ENCODE measurements at places on chromosomes 5 and 9. TPM values are rescaled to one million over a fixed set of nuclear protein-coding genes. Genes with fewer than 3 reads are reported as not detected.
A peak's percentile ranks its signal among the peaks of the same experiment; 100 is the strongest.

- DNase-seq: no peak
These were observed at the start of gene EPB41L4A for GRCh38 chr5:112419164-112419985. Gene EPB41L4A (minus strand): TSS chr5:112419277. CDS start chr5:112419039, 238 bp downstream.

DNA sequence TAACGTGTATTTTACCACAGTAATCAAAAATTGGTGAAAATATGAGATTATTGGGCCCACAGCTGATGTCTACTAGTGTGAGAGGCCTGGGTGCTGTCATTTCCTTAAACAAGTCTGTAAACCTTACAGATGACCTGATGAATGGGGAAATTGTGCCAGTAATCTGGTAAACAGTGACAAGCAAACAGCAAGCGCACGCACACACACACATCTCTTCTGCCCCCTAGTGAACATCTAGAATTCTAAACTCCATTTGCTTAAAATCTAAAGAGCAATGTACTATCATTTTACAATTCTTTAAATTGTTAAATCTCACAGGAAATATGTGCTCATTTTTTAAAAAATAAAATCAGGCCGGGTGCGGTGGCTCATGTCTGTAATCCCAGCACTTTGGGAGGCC lies 7.5 kb upstream of the RAPGEF1 start:
- DNase-seq: no peak

DNA sequence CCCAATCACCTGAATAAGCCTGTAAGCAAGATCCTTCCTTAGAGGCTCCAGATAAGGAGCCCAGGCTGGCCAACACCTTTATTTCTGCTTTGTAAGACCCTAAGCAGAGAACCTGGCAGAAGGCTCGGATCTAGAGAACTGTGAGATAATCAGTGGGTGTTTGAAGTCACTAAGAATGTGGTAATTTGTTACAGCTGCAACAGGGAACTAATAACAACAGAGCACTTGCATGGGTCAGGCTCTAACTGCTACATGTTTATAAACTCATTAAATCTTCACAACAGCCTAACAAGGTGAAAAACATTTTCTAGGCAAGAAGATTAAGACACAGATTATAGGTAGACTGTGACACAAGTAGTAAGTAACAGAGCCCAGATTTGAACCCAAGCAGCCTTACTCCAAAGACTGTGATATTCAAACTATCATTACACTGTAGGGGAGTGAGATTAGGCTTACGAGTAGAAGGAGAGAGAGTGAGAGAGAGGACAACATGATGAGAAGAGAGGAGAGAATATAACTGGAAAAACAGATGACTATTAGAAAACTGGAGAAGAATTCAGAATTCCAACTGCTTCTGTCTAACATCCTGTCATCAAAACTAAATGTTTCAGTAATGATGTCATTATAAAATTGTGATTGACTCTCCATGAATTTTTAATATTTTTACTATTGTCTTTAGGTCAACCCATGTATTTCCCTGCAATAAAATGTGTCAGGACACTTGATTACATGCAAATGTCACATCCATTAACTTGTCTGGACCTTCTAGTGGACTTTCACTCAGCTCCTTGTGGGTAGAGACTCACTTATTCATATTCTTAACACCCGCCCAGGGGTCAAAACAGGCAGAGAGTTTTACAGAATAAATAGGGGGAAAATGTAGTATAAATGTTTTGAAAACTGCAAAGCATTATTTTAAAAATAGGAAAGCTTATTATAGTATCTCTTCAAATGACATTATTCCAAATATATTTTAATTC lies 290.9 kb upstream of the RGMB start:
- no peak for DNase-seq

GRCh38 chr9:93585259-93585658 lies 8.9 kb downstream of the PHF2 start:
- no peak for DNase-seq

LIFR gene
- total RNA-seq: 0.45 TPM

GRCh38 chr9:38284588-38285051 lies 107.9 kb upstream of the ALDH1B1 start:
- DNase-seq: no peak

LAMC3 gene
- total RNA-seq: 1.7 TPM

FYB1 gene
- total RNA-seq: 497 TPM

ALDH7A1 gene
- total RNA-seq: 2.1 TPM

- DNase-seq: no peak
These were observed 13.9 kb upstream of the SELENOP start for GRCh38 chr5:42825422-42826148.

- peak; percentile 55 for DNase-seq
These were observed 460 bp downstream of the DMRTA1 start for GRCh38 chr9:22446950-22447617.

PDGFRB gene
- not detected for total RNA-seq

- no peak for DNase-seq
These were observed 11.1 kb downstream of the TRIM14 start for GRCh38 chr9:98107926-98108325.

DNA sequence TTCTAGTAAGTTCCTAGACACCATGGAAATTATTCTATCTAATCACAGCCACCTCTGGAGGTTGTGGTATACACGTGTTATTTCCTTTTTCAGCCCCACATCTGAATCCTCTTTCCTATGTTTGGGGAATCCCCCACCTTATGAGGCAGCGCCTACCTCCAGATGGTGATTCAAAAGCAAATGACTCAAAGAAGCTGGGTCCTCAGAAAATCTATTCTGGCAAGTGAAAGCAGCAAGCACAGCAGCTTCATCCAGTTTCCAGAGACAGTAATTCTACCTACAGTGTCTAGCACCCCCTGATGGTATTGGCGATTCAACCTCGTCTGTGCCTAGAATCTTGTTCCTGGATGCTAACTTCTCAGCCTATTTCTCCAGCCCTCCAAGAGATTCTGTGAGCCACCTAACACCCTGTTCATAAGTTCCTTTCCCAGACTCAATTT lies 43.0 kb downstream of the STRBP start:
- peak; percentile 10 for DNase-seq

CARD9 gene
- 0.64 TPM for total RNA-seq

SLC24A2 gene
- not detected for total RNA-seq

MSMP gene
- not detected for total RNA-seq

DNA sequence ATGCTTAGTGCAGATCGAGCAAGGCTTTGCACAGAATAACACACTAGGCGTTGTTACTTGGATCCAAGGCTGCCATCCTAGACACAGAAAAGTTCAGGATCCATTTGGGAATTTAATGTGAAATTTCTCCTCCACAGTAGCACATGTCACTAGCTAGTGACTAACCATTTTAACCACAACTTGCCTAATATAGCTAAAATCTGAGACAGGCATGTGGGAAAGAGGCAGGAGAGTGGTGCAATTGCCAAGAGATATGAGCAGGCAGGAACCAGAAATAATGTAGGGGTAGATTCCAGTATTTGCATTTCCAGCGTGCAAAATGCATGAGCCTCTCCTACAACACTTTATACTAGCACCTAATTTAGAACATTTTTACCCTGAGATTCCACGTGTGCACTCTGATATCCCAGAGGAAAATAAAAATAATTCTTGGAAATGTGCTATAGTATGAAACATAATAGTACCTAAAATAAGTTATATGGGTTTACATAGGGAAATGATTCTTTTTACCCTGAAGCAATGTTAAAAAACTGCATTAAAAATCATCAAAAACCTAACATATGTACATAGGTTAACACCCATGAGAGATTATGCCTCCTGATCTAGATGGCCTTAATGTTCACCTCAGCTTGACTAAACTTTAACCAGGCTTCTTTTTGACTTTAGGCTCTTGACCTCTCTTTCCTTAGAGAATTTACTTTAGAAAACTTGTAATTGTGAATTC lies 1230.6 kb upstream of the NUDT12 start:
- no peak for DNase-seq

SPATA31C1 gene
- not detected for total RNA-seq

SPDL1 gene
- total RNA-seq: 4.3 TPM

DOLK gene
- 7.8 TPM for total RNA-seq

DNA sequence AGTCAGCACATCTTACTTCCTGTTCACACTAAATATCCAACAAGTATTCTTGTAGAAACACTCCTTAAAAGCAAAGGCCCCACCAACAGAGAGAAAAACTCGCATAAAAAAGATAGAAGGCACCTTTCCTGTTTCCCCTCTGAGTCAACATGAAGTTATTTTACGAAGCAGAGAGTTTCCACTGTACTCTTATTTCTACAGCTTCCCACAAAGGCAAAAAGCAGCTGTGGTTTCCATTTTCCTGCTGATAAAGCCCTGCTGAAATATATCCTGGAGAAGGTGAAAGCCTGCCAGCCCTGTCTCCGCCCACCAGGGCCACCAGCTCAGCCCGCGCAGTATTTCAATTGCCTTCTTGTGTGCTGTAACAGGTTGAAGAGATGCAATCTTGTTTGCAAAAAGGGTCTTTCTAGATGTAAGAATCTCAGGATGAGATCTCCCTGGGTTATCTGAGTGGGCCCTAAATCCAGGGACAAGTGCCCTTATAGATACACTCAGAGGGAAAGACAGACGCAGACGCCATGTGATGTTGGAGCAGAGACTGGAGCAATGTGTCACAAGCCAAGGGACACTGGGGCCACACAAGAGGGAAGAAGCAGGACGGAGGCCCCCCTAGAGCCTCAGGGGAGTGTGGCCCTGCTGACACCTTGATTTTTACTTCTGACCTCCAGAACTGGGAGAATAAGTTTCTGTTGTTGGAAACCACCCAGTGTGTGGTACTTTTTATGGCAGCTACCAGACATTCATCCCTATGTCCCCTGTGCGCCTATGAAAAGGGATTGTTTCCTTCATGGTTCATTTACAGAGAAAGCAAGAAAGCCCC lies 19.9 kb downstream of the SEMA4D start:
- DNase-seq: no peak

DNA sequence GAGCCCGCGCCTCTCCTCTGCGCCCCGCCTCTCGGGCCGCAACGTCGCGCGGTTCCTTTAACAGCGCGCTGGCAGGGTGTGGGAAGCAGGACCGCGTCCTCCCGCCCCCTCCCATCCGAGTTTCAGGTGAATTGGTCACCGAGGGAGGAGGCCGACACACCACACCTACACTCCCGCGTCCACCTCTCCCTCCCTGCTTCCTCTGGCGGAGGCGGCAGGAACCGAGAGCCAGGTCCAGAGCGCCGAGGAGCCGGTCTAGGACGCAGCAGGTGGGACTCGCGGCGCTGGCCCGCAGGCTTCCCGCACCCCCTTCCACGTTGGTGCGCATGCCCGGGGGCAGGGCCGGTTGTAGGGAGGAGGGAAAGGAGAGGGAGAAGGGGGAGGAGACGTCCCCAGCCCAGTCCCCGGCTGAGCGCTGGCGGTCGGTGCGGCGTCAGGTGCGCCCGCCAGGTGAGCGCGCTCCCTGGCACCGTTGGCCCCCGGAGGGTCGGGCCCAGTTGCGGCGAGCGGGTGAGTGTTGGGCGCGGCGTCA lies at the start of gene OCLN:
TSS of gene OCLN (plus strand) at position 400 of the 532 bp plus-strand sequence. CDS start 11,455 bp downstream, outside the sequence.
- no peak for DNase-seq

- no peak for DNase-seq
These were observed 12.5 kb downstream of the TRIM7 start for GRCh38 chr5:181192337-181193046.

- DNase-seq: no peak
These were observed 12.1 kb upstream of the PTAR1 start for GRCh38 chr9:69771775-69772418.

KDM4C gene
- total RNA-seq: 60.1 TPM

DNA sequence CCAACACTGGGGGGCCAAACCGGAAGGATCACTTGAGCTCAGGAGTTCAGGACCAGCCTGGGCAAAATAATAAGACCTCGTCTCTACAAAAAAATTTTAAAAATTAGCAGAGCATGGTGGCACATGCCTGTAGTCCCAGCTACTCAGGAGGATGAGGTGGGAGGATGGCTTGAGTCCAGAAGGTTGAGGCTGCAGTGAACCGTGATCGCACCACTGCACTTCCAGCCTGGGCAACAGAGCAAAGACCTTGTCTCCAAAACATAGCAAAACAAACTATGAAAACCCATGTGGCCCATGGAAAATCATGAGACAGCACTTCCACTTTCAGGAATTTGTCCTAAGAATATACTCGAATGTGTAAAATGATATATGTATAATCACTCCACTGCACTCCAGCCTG lies 6.1 kb downstream of the SETX start:
- DNase-seq: no peak

DNA sequence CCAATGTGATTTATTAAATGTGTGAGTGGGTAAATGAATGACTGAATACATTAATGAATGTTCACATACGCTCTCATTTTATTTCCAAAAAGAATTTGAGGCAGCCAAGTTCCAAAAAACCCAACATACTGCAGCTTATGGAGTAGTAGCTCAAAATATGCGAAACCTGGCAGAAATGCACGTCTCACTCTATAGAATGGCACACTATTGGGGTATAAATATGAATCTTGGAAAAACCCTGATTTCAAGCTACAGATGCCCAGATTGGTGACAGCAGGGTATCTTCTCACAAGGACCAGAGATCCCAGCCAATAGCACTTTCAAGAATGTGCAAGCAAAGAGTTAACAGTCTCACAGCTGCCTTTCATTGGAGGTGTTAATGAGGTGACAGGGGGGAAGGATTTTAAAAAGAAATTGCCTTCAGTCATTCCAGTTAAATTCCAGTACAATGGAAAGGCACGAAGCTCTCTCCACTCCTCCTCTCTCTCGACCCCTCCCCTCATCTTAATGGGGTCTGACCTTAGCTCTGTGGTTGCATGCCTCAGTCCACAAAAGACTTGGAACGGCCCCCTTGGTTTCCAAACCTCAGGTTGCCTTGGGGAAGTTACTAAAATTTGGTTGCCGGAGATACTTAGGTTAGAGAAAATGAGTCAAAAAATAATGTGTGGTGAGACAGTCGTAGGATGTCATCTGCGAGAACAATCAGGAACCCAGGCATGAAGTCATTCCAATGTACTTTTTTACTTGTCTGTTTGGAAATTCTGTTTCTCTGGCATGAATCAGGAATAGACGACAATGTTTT lies 307.4 kb downstream of the NFIB start:
- DNase-seq: no peak

NUTM2G gene
- total RNA-seq: not detected

PCDHA5 gene
- total RNA-seq: not detected

DNA sequence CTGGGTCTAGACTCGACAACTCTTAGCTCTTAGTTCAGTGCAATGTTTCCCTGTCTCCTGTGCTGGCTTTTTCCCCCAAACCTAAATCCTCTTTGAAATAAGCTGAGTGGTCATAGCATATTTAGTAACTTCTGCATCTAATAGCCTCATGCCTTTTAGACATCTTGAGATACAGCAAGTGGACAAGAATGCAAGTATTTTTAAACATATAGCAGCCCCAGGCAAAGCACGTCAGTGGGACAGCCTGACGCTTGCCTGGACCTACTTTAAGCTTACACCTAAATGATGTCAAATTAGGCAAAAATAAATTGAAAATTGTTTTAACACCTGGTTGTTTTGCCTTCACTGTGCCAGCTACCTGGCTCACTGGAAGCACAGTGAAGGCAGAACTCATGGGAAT lies 8.0 kb downstream of the C9 start:
- DNase-seq: no peak

OMD gene
- not detected for total RNA-seq

HTR1A gene
- not detected for total RNA-seq
